SK-MEL-5 (cell line): ENCODE measurements at places on chromosomes 11 and 22. TPM values are rescaled to one million over a fixed set of nuclear protein-coding genes. Genes with fewer than 3 reads are reported as not detected.

GRCh38 chr11:3893311-3893710 is 37.8 kb downstream of the STIM1 start:
- DNase-seq = no peak

- no peak for DNase-seq
Measured at GRCh38 chr11:111573821-111574249, 28.4 kb upstream of the SIK2 start.

The SCUBE1 gene
- 0.05 and 0.11 TPM in 2 replicates for total RNA-seq

DNA sequence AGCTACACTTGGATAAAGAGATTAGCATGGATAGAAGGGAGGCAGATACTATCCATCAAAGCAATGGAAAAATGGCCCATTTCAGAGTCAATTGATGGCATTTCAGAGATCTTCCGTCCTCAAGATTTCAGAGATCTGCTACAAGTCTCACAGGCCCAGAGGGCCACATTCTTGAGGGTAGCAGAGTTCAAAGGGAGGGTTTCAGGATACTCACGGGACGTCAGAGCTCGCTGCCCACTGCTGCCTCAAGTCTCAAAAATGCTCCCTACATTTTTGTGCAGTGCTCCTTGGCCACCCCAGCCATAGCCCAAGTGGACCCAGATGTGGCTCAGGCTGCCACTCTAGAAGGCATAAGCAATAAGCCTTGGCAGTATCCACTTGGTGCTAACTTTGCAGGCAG is 24.9 kb downstream of the RTL6 start:
- no peak for DNase-seq

GRCh38 chr11:16526947-16527346 is 170.6 kb upstream of the SOX6 start:
- no peak for DNase-seq

DNA sequence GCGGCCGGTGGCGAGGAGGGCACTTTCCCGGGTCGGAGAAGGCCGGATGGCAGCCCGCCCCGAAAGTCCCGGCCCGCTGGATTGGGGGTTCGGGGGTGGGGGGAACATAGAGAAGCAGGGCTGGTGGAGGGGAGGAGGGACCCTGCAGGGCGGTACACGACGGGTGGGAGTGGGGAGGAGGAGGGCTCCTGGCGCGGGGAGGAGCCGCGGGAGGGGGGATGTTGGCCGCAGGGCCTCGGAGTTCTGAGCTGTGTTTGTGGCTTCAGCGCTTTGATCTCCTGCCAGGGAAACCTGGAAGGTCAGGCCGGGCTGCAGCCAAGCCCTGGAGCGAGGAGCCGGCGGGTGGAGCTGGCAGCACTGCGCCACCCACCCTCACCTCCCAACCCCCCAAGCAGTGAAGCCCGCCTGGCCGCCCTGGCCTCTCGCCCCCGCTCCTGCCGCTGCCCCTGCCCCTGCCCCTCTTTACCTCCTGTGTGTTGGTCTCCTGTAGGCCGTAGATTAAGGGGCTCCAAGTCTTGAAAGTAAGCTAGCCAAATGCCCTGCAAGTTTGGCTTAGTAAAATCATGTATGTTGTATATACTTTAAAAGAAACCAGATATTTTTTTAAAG is 30.9 kb downstream of the C22orf31 start:
- DNase-seq = no peak
